ENCODE measurements at places on chromosomes 3 and 15. TPM values are rescaled to one million over a fixed set of nuclear protein-coding genes. Genes with fewer than 3 reads are reported as not detected.

DNA sequence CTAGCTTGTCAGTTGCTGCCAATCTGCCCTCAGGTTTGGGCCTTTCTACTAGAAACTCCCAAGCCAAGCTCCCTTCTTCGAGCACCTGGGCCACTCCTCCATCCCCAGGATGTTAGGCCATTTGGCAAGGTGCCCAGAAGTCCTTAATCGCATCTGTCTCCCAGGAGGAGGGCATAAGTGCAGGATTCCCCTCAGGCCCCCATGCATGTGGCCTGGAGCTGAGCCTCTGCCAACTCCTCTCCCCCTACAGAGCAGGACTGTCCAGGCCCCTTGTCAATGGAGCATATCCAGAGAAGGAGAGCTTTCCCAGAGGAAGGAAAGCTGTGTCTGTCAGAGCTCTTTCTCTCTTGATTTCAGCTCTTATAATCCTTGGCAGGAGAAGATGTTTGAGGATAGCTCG lies 182.6 kb upstream of the ROPN1 start:
- H3K4me1 ChIP-seq = peaks cover 3% of the 10 kb centered on the region
- H3K4me3 ChIP-seq = no peak overlapping the region
- no peak for DNase-seq

DNA sequence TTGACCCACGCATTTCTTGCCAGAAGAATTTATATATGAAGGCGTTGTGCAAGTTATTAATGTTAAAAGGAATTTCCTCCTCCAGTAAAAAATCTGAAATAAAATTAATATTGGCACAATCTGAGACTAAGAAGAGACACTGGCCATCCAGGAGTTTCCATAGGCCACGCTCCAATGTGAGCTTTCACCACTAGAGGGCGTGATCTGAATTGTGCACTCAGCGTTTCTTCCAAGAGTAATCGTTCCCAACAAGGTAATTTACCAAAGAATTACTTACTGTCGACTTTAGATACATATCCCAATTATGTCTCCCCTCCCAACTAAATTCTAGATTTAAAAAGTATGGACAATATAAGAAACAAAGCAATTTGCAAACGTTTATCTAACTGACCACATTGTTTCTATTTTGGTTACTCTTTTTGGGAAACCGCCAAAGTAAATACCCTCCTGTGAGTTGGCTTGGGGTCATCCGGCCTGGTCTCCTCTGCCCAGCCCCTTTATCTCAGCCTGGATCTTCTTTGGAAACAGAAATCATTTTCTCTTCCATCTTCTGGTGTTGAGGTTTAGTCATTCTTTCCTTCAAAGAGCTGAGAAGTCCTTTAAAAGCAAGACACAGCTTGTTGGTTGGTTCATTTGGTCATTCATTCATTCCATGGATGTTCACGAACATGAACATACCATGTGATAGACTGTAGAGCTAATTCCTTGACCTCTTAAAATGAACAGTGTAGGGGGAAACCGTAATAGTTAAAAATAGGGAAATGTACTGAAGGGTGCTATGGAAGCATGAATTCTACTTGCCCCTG lies 26.2 kb downstream of the POLR2M start:
- H3K36me3 ChIP-seq = no peaks in the 10 kb centered on the region
- DNase-seq = no peak
- peaks cover 15% of the 10 kb centered on the region for H3K4me1 ChIP-seq

The CTXN2 gene
- not detected for total RNA-seq

DNA sequence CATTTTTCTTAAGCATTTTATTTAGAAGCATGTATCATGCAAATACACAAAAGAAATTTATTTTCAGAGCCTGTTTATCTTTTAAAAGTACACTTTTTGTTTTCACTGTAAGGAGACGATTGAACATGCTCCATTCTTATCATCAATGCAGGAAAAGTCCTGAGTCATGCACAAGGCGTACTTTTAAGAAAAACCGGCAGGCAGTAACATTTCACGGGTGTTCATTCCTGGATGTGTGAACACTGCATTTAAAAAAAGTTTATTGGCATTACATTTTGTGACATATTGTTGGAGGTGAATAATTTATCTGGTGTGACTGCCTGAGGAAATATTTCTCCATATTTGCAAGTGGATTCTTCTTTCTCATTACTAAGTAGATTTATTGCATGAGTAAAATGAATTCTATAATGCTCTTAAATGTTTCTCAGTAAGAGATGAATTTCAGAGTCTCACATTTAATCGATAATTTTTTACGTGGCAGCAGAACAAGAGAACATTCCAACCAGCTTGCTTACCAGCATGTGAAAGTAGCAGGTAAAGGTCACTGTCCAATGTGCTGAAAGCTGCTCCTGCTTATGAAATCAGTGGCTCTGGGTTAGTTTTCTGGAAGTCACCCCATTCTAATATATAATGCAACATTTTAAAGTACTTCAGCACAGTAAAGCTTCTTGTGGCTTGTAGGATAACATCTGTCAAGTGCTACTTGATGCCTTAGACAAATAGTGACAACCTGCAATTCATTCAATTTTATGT lies 87.0 kb downstream of the SV2B start:
- no peak overlapping the region for H3K4me3 ChIP-seq
- no peaks in the 10 kb centered on the region for H3K4me1 ChIP-seq
- H3K27ac ChIP-seq = no peak overlapping the region
- no peaks in the 10 kb centered on the region for H3K36me3 ChIP-seq
- no peak for DNase-seq

- DNase-seq = no peak
- H3K4me1 ChIP-seq = no peaks in the 10 kb centered on the region
- H3K27ac ChIP-seq = no peak overlapping the region
- no peaks in the 10 kb centered on the region for H3K36me3 ChIP-seq
These were observed 277.4 kb upstream of the NR2E3 start for GRCh38 chr15:71532994-71533393.

DNA sequence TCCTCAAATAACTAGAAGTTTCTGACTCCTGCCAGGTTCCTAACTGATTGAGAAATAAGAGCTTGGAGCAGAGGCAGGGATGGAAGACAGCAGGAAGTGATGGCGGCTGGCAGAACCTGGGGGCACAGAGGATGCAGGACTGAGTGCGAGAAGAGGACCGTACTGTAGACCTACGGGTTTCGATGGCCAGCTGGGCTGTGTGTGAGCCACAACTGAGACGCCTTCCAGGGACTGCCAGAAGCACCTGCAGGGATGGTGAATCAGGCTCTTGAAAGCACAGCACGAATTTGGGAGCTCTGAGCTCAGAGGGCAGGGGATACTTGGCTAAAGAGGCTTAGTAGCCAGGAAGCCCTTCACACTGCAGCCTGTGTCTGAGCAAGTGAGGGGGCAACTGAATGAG lies 165.6 kb downstream of the ABHD5 start:
- no peak for DNase-seq
- peaks cover 48% of the 10 kb centered on the region for H3K4me1 ChIP-seq
- no peak overlapping the region for H3K27ac ChIP-seq
- no peaks in the 10 kb centered on the region for H3K27me3 ChIP-seq
- H3K36me3 ChIP-seq = no peaks in the 10 kb centered on the region

DNA sequence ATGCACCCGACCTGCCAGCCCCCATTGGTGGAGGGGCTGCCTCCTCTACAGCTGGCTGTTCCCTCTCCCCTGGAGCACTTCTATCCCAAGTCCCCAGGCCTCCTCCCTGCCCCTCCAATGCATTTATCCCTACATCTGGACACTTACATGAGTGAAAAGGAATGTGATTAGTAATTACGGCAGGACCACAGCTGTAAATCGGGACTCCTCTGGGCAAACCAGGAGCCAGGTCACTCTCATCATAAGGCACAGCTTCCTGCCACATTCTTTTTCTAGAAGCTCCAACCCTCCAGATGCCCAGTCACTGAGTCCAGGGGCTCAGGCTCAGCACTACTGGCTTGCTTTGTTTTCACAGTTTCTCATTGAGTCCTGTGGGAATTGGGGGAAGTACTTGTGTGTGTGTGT lies 54.3 kb downstream of the IL20RB start:
- no peak for DNase-seq
- no peaks in the 10 kb centered on the region for H3K27me3 ChIP-seq
- H3K36me3 ChIP-seq = no peaks in the 10 kb centered on the region
- H3K27ac ChIP-seq = peak overlapping the region; percentile 23
- peaks cover 23% of the 10 kb centered on the region for H3K4me1 ChIP-seq

The RBM15B gene
- total RNA-seq = 39.5 TPM

The ZBBX gene
- total RNA-seq = not detected

The CP gene
- total RNA-seq = not detected

- H3K27ac ChIP-seq = no peak overlapping the region
- H3K4me3 ChIP-seq = no peak overlapping the region
These were observed 1.2 kb downstream of the ALDH1A3 start for GRCh38 chr15:100880897-100881242.

The ATP13A5 gene
- total RNA-seq = not detected

DNA sequence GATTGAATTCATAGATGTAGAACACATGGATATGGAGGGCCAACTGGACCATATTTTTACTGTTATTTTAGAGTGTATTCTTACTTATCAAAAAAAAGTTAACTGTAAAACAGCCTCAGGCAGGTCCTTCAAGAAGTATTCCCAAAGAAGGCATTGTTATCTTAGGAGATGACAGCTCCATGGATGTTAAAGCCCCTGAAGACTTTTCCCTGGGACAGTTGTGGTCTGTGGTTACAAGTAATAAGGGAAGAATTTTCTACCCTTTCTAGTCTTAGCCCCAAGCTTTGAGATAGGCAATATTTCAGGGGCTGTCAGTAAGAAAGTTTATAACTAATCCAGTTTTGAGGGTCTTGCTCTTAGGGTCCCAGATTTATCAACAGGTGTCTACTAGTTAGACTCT lies 62.5 kb downstream of the LRRC49 start:
- H3K27ac ChIP-seq = no peak overlapping the region
- H3K4me3 ChIP-seq = no peak overlapping the region
- peaks cover 29% of the 10 kb centered on the region for H3K4me1 ChIP-seq
- no peaks in the 10 kb centered on the region for H3K27me3 ChIP-seq
- peaks cover 8% of the 10 kb centered on the region for H3K36me3 ChIP-seq

- no peaks in the 10 kb centered on the region for H3K36me3 ChIP-seq
- H3K4me3 ChIP-seq = no peak overlapping the region
- H3K27me3 ChIP-seq = no peaks in the 10 kb centered on the region
- DNase-seq = no peak
- no peak overlapping the region for H3K27ac ChIP-seq
- peaks cover 4% of the 10 kb centered on the region for H3K4me1 ChIP-seq
These were observed 486.8 kb downstream of the MAGI1 start for GRCh38 chr3:65551945-65552344.

The SCN11A gene
- total RNA-seq = not detected

GRCh38 chr15:63559753-63560152 lies 37.4 kb upstream of the FBXL22 start:
- no peak for DNase-seq
- no peaks in the 10 kb centered on the region for H3K27me3 ChIP-seq
- peaks cover 3% of the 10 kb centered on the region for H3K4me1 ChIP-seq
- H3K36me3 ChIP-seq = peaks cover 33% of the 10 kb centered on the region
- H3K4me3 ChIP-seq = no peak overlapping the region
- no peak overlapping the region for H3K27ac ChIP-seq

DNA sequence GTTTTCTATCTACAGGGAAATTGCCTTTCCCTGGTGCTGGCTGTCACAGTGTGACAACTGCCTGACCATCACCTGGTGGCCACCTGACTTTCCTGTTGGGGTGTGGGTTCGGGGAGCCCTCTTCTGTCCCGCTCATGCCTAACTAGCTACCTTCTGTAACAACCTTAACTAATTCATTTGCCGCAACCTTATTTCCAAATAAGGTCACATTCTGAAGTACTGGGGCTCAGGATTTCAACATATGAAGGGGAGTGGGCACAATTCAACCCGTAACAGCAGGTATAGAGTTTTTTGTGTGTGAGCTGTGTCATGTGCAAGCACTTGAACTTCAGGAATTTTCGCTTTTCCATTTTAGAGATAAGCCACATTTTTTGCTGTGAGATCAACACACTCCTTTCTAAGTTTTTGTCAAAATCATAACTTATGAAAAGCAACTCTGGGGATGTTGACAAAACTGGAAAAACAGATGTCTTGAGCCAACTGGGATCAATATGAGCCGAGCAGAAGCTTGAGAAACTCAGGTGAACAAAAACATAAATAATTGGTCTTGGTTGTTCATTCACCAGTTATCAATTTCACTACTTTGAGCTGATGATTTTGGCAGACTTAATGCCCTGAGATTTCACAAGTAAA lies 242.0 kb upstream of the RGMA start:
- H3K4me3 ChIP-seq = no peak overlapping the region
- no peaks in the 10 kb centered on the region for H3K36me3 ChIP-seq
- no peak overlapping the region for H3K27ac ChIP-seq
- H3K4me1 ChIP-seq = peaks cover 12% of the 10 kb centered on the region

The GAP43 gene
- total RNA-seq = 3.3 TPM

GRCh38 chr3:14210290-14210688 lies 31.7 kb downstream of the LSM3 start:
- no peaks in the 10 kb centered on the region for H3K27me3 ChIP-seq
- no peaks in the 10 kb centered on the region for H3K36me3 ChIP-seq
- no peak overlapping the region for H3K27ac ChIP-seq

The CSPG4 gene
- total RNA-seq = 595 TPM

The MAGEF1 gene
- total RNA-seq = 37.8 TPM

The ARID3B gene
- total RNA-seq = 2.5 TPM
